ENCODE measurements at places on chromosomes 11 and 22. TPM values are rescaled to one million over a fixed set of nuclear protein-coding genes. Genes with fewer than 3 reads are reported as not detected.

The HTR3A gene
- polyA plus RNA-seq = not detected

The GVQW3 gene
- polyA plus RNA-seq = 20.2 TPM

The UBXN1 gene
- polyA plus RNA-seq = 140 TPM

The OMP gene
- not detected for polyA plus RNA-seq

The CTNND1 gene
- 239 TPM for polyA plus RNA-seq

The TMX2 gene
- 123 TPM for polyA plus RNA-seq

The AIFM3 gene
- polyA plus RNA-seq = 0.68 TPM

The SYCE3 gene
- polyA plus RNA-seq = not detected

The SF3B2 gene
- 260 TPM for polyA plus RNA-seq

The MFRP gene
- polyA plus RNA-seq = not detected

The TRPM5 gene
- 2.9 TPM for polyA plus RNA-seq

The ACTN3 gene
- polyA plus RNA-seq = 1.1 TPM

The NAALADL1 gene
- polyA plus RNA-seq = 10.0 TPM

The CFAP300 gene
- 4.7 TPM for polyA plus RNA-seq

The KCNJ1 gene
- polyA plus RNA-seq = 76.0 TPM

The DENND6B gene
- 13.9 TPM for polyA plus RNA-seq

The VPREB1 gene
- not detected for polyA plus RNA-seq

The MIAT gene
- 0.52 TPM for polyA plus RNA-seq

The LGR4 gene
- 152 TPM for polyA plus RNA-seq

The SART1 gene
- 48.6 TPM for polyA plus RNA-seq

The TUBGCP6 gene
- polyA plus RNA-seq = 39.5 TPM

The PATE2 gene
- polyA plus RNA-seq = 0.25 TPM

The RASL10A gene
- polyA plus RNA-seq = 0.40 TPM

The CDC42EP1 gene
- polyA plus RNA-seq = 30.8 TPM

The CLMP gene
- polyA plus RNA-seq = 34.1 TPM

The TLCD5 gene
- polyA plus RNA-seq = 18.8 TPM

The SLC22A9 gene
- not detected for polyA plus RNA-seq

The YPEL4 gene
- polyA plus RNA-seq = 5.1 TPM

The C11orf16 gene
- 0.96 TPM for polyA plus RNA-seq

The FOLR3 gene
- 1.1 TPM for polyA plus RNA-seq

The LRRC74B gene
- polyA plus RNA-seq = 0.27 TPM

The SMDT1 gene
- polyA plus RNA-seq = 90.7 TPM

The MRGPRX4 gene
- polyA plus RNA-seq = not detected

All from left kidney (tissue), 8 donors.